ENCODE measurements at places on chromosomes 3 and 15. TPM values are rescaled to one million over a fixed set of nuclear protein-coding genes. Genes with fewer than 3 reads are reported as not detected.

SHC4 gene
- polyA plus RNA-seq = 0.19 TPM

CD200 gene
- 3.4 TPM for polyA plus RNA-seq

GRCh38 chr3:148158210-148158609 lies 539.5 kb upstream of the AGTR1 start:
- DNase-seq = no peak

- no peak for DNase-seq
These were observed 225.1 kb downstream of the UACA start for GRCh38 chr15:70538278-70538677.

- DNase-seq = no peak
These were observed 740 bp upstream of the NSMCE3 start for GRCh38 chr15:29270169-29270955.

GRCh38 chr3:190306513-190307163 lies 15.6 kb downstream of the CLDN1 start:
- peak; percentile 60 for DNase-seq

DNA sequence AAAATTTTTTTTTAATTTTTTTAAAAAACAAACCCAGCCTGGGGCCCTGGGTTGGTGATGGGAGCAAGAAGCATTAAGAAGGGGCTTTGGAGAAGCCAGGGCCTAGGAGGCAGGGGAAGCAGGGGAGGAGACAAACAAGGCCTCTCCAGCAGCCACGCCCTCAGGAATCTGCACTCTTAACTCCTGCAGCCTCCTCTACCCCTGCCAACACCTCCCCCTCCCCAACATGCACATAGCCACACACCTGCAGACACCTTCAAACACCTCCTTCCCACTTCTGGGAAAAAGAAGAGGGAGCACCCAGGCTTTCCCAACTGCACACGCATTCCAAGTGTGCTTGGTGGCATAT lies 2.7 kb upstream of the DCAF1 start:
- DNase-seq = no peak

GRCh38 chr15:75508840-75509532 lies 57.5 kb upstream of the SIN3A start:
- no peak for DNase-seq

GRCh38 chr3:11288786-11289637 lies 16.8 kb downstream of the ATG7 start:
- no peak for DNase-seq

DNA sequence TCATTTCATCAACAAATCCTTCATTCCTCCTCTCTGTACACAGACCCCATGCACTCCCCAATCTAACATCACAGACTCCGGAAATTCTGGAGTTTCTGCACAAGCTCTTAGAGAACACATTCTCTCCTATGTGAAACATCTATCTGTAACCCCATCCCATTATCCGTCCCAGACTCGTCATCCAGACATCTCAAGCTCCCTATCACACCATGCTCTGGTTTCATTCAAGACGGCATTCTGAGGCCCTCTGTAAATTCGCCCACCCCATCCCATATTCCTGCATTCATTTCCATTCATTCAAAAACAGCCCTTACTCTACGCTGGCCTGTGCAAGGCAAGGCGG lies 575 bp downstream of the LEO1 start:
- no peak for DNase-seq

DNA sequence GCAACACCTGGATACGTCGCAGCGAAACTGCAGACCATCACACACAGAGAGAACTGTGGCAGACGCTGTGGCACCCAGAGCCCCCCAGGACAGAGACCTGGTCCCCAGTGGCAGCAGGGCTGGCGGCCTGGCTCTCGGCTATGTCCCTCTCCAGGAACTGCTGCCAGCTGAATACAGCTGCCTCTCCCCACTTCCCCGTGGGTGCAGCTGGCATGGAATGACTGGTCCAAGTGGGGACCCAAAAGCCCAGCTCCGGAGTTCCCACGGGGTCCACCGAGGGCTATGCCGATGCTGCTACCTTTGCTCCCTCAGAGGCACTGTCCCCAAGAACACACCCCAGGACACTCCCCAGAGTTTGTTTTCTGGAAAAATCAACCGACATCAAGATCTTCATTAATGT lies 67.8 kb upstream of the GATA2 start:
- no peak for DNase-seq
